Left ventricle myocardium inferior (tissue), 1 donor: ENCODE measurements at places on chromosomes 7 and 10. TPM values are rescaled to one million over a fixed set of nuclear protein-coding genes. Genes with fewer than 3 reads are reported as not detected.

DNA sequence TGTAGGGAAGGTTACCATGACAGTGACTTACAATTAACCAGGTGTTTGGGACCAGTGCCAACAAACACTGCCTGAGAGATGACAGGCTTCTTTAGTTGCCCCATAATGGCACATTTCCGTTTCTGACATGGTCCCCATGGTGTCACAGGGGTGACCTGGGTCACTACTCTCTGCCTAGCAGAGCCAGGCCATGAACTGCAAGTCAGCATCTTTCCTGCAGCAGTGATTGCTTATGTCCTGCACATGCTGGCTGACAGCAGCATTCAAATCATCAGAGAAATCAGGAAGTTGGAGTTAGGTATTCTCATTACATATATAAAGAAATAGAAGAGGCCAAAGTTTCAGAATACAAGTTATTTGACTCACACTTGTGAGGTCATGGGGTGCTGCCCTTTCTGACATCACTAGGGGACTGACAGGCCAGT lies 47.1 kb upstream of the ZNRF2 start:
- no peak for DNase-seq

DNA sequence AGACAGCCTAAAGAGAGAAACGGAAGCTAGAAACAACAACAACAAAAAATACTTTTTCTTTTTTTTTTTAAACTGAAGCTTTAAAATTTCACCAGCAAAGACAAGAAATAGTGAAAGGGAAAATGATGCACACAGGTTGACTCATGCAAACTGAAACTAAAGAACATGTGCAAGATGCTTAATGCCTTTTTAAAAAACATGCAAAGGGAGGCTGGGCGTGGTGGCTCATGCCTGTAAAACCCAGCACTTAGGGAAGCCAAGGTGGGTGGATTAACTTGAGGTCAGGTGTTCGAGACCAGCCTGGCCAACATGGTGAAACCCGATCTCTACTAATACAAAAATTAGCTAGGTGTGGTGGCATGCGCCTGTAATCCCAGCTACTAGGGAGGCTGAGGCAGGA lies 15.1 kb upstream of the CUBN start:
- no peak for DNase-seq

- DNase-seq, result peak; percentile 18
Observed at GRCh38 chr7:362402-363096, 72.6 kb downstream of the FOXL3 start.

- DNase-seq, result no peak
Observed at GRCh38 chr10:6228010-6228511, 25.3 kb downstream of the PFKFB3 start.

DNA sequence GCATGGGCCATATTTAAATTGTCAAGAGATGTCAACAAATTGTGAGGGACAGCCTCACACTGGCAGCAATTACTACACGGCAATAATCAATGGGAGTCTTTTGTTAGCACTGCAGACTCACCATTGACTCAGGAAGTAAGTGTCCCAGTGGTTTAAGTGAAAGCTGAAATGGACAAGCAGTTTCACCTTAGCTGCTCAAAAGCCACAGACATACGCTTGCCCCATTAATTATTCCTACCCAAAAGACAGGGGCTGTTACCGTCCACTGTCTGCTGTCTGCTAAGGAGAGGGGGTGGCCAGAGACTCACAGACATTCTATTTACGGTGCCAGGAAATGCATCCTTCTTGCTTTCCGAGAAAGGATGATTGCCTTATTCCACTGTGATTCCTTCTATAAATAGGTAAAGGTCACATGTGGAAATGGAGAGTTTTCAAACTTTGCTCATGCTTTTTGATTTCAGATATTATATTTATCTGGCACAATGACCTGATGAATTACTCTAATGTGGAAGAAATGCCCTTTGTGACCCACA lies 309.7 kb upstream of the NFE2L3 start:
- no peak for DNase-seq

DNA sequence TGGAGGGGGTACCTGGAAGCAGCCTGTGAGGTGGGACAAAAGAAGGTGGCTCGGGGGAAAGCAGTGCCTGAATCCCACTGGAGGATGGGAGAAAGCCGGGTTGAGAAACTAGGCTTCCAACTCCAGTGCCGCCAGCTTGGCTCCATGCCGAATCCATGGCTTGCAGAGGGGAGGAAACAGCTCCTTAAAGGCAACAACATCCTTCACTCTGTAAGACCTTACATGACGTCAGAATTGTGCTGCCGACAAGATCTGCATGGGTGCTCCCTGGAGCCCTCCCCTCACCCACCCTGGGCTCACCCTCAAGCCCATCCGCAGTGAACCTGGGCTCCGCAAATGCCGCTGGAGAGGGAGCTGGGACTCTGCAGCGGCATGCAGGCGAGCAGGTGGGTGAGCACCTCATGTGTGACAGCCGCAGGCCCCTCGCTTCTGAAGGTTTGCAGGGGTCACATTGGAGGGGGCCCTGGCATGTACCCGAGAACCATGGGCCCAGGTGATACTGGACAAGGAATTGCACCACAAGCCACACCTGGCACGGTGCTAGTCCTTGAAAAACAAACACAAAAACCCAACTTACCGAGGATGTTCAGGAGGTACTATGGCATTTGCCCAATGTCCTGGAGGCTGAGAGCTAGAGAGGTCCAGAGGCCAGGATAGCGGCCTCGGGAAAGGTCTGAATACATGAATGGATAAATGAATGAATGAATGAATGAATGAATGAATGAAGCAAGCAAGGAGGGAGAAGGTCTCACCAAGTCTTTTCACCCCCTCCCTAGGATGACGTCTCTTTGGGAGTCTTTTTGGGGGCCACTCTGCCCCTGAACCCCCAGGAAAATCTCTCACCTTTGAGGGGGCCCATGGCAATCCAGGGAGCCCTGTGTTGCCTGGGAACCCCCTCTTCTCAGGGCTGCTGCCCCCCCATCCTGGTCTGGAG lies 238.6 kb upstream of the SHH start:
- no peak for DNase-seq

- no peak for DNase-seq
Observed at GRCh38 chr7:50355817-50356178, 51.3 kb downstream of the IKZF1 start.

DNA sequence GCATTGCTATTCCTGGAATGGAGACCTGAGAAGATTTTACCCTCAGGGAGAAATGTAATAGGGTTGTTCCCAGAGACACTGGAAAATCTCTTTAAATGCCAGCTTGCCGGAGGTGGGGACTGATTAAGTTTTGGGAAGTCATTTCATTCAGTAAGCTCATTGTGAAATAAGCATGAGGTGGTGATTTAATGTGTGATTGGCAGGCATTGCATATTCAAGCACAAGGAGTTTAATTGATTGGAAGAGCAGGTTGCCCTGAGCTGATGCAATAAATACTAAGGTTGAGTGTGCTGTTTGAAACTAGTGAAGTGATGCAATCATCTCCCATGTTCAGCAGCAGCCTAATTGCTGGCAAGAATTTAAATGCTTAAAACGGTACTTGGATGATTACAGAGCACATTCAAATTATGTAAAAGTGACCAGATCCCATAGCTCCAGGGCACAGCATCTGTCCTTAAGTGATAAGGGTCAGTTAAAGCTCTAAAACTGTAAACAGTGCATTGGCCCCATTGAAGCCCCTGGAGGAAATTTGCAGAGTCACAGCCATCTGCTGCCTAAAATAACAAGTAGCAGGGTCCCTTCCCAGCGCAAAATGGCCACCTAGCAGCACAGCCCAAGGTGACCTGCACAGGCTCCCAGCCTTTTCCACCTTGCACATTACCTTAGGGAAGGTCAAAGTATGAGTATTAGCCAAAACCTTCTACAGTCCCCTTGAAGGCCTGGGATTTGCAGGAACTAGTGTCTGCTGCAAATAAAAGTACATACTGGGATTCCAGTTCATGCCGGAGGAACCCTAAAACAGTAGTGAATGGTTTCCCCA lies 92.1 kb downstream of the CCDC71L start:
- no peak for DNase-seq

GRCh38 chr10:36332926-36333325 lies 690.8 kb upstream of the FZD8 start:
- no peak for DNase-seq

SPRN gene
- total RNA-seq, result not detected

AKR1C8 gene
- total RNA-seq, result 0.22 TPM
